ENCODE measurements at places on chromosomes 5 and 9.

GRCh38 chr5:172575416-172575815, 65.6 kb upstream of the NEURL1B start:
- no peak for DNase-seq

DNA sequence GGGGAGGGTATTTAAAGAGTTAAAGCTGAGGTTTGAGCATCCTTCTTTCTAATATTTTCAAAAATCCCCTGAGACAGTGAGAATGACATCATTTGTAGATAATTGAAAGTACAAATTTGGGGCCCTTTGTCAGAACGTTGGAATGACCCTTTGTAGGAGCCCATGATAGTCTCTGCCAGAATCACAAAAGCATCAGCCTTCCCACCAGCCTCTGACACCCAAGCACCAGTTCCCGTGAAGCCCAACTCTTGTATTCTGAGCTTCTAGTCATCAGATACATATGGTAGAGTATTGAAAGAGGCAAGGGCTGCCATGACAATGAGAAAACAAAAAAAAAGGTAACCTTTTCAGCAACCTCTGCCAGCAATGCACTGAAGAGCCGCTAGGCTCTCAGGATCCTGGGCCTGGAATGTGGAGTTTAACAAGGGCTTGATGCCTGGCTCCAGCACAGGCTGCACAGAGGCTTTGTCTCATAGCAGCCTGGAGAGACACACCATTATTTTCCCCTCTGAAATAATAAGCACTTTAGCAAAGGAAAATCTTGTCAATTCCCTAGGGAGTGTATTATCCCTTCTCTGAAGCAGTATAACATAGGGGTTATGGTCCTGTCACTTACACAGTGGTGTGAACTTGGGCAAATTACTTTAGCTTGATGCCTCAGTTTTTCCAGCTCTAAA, 114.4 kb downstream of the ZNF608 start:
- DNase-seq = no peak

DNA sequence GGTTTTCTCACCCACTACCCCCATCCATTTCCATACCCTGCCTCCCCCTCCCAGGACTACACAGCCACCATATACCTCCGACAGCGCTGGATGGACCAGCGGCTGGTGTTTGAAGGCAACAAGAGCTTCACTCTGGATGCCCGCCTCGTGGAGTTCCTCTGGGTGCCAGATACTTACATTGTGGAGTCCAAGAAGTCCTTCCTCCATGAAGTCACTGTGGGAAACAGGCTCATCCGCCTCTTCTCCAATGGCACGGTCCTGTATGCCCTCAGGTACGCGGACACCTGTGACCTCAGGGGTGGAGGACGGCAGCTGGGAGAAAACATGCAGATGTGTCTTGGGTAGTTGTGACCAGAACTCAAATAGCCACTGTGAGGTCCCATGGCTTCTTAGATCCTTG, 11.6 kb downstream of the GABRP start:
- DNase-seq = no peak

GRCh38 chr5:54728588-54728915, 211.0 kb downstream of the SNX18 start:
- no peak for DNase-seq

DNA sequence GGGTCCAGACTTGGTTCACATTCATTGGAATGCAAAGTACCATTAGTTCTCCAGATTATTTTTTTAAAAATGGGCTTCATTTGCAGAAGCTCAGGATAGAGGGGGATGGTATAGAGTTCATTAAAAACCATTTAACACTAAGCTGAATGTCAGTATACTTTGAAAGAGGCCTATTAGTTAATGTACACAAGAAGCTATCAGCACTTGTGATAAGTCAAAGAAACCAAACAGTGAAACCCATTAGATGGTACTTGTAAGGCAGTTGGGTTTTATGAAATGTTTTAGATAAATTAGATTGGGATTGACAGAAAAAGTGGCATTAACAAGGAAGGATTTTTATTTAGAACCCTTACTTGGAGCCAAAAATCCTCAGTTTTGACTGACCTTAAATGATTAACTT, 229.2 kb upstream of the MPDZ start:
- DNase-seq = no peak

- no peak for DNase-seq
These were observed 605.0 kb upstream of the CLINT1 start for GRCh38 chr5:158463938-158464337.

GRCh38 chr9:128863647-128864046, 18.1 kb downstream of the KYAT1 start:
- DNase-seq = peak; percentile 84

- DNase-seq = no peak
These were observed 173.4 kb upstream of the CHD1 start for GRCh38 chr5:99102073-99102697.

DNA sequence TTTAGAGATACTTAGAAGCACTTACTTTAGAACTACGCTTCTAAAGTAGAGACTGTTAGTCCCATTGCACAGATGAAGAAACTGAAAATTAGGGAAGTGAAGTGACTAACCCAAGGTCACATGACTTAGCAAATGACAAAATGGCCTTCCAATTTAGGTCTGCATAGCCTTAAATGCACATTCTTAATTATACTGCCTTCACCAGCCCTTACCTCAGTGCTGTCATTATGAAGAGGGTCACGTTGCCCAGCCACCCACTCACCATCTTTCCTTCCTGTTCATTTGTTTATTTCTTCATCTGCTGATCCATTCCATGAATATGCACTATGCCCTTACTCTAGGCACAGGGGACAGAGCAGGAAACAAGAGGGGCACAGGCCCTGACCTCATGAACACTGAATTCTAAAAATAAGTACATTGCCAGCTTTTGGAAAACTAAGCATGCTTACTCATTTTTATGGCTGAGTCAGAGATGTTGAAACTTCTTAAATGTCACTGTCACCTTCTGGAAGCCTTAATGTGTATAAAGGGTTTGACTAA, 8.6 kb downstream of the HAVCR2 start:
- no peak for DNase-seq

- no peak for DNase-seq
These were observed 44.9 kb upstream of the SHC3 start for GRCh38 chr9:89223396-89223977.

DNA sequence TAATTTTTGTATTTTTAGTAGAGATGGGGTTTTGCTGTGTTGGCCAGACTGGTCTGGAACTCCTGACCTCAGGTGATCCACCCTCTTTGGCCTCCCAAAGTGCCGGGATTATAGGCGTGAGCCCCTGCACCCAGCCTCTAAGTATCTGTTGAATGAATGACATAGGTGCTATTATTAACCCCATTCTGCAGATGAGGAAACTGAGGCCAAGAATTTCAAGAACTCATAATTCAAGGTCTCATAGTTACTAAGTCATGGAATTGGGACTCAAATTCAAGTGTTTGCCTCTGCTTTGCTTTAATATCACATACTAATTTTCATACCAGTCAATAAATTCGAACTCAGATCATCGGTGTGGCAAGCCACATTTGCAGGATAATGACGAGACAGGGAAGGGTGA, 1.9 kb downstream of the KIF20A start:
- DNase-seq = no peak

DNA sequence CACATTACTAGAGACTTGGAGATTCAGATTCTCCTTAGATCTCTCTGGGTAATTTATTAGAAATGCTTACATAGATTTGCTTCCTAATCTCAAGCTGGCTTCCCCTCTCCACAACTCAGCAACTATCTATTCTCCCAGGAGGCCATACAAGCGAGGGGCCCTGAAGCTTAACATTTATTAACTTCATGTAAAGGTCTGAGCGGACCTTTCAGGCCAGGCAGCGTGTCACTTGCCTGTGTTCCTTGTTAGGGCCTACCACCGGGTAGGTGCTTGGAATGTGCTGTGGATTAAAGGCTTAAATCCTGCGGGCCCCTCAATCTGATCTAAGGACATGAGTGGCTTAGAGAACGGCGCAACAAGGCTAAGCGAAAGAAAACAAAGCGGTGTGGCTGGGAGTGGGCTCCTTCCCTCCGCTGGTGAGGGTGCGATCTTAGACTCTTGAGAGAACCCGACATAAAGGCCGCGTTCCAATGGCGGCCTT, 712 bp upstream of the HSPA4 start:
- DNase-seq = peak; percentile 9

Data from germinal center (tissue), 1 donor.